ENCODE measurements at places on chromosomes 2 and 18.

DNA sequence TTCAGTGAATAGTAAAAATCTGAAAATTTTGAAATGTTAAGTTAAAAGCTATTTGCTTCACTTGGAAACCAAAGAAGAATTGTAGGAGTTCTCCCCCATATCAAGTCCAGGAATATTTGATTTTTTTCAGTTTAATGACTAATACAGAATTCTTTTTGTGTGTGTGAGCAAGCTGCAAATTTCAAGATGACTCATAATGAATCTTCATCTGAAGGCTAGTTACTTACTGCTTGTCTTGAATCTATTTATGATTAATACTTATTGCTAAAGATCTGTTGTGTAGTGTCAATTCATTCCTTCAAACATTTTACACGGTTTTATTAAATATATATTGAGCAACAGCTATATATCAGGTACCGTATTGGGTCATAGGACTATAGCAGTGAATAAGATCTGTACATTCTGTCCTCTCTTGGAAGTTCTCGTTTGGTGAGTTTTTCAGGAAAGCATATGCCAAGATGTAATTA, 47.8 kb upstream of the CAVIN2 start:
- DNase-seq: no peak

- DNase-seq: no peak
Measured at GRCh38 chr2:71759060-71759459, 305.7 kb downstream of the DYSF start.

GRCh38 chr2:12227941-12228608, 481.6 kb downstream of the LPIN1 start:
- no peak for DNase-seq

DNA sequence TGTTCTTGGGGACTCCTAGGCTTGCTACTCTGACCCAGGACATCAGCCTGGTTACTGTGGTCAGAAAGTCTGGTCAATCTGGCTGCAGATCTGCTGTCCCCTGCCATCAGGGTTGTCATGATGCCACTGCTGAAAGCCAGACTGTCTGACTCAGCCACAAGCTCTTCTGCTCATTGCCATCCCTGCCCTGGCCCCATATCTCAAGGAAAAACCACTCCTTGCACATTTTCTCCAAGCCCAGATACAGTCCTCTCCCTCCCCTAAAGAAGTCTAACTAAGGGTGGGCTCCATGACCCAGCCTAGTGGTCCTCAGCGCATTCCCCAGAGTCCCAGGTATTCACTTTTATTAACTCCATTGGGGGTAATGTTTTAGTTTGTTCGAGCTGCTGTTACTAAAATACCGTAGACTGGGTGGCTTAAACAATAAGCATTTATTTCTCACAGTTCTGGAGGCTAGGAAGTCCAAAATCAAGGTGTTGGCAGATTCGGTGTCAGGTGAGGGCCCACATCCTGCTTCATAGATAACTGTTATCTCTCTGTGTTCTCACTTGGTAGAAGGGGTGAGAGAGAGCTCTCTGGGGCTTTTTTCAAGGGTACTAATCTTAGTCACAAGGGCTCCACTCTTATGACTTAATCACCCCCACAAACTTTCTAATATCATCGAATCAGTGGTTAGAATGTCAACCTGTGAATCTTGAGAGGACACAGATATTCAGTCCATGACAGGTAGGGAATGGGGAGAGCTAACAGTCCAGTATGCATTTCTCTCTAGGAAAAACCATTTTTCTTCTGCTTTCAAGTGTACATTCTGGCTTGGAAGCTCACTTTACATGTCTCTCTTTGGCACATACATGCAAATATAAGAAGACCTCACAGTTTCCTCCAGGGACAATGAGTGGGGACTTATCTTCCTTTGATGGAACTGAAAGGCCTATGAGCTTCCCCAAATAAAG, 94.8 kb upstream of the CXCR4 start:
- no peak for DNase-seq

- DNase-seq: no peak
Measured at GRCh38 chr2:170425281-170425751, 247.4 kb downstream of the MYO3B start.

- DNase-seq: no peak
Measured at GRCh38 chr2:101026253-101026701, 24.2 kb downstream of the RPL31 start.

GRCh38 chr2:120986898-120987650, 251.4 kb downstream of the GLI2 start:
- no peak for DNase-seq

DNA sequence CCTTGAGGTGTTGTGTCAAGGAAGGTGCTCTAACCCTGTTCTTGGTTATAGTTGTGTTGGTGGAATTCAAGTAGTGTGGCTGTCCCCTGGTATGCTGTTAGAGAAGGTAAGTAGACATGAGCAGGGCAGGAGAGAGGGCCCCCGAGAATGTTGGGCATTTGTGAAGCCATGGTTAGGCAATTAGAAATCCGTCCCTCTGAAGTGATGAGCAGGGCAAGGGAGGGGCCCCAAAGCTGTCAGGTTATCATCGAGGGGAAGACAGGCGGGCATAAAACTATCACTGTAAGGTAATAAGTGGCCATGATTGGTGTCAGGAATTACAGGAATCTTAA, 5.2 kb downstream of the XRCC5 start:
- no peak for DNase-seq

DNA sequence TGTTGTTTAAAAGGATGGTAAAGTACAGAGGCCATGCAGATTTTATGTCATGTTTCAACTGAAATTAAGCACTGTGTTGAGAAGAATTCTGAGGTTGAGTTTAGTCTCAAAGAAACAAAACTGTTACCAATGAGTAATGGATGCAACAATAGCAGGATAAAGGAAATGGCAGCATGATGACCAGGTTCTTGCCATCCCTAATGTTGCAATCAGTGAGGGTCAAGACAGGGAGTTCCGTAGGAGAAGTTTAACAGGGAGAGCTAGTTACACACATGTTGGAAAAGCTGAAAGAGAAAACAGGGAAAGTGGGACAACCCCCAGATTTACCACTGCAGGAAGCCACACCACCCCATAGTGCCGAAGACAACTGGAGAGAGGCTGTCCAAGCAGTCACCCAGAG, 343.8 kb upstream of the EPHA4 start:
- no peak for DNase-seq

DNA sequence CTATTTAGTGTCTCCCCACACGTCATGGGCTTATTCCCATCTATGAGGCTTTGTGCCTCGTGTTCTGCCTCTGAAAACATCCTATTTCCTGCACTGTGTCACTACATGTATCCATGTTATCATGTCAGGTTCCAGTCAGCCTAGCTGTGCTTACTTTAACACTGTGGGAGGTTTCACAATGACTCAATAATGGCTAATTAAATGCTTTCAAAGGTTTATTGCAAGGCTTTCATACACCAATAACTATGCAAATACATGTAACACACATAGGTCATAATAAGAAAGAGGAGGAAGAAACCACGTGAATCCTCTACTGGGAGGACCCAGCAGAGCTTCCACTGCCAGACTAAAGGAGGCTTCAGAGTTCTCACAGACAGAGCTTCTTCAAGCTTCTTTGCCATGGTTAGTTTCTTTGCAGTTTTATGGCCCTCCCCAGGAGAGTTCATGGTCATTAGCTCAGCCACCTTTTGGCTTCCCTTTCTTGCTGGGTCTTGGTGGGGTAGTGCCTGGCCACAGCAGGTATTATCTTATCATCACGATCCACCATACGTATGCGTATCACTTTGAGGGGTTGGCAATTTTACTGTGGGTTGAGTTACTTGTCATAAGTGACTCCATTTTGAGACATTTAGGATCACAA, 5.1 kb upstream of the COLEC12 start:
- no peak for DNase-seq

- DNase-seq: no peak
Measured at GRCh38 chr2:88561646-88562388, 65.4 kb downstream of the EIF2AK3 start.

- no peak for DNase-seq
Measured at GRCh38 chr2:205267323-205267722, 415.0 kb upstream of the NRP2 start.
